ENCODE measurements at places on chromosomes 1 and 21. TPM values are rescaled to one million over a fixed set of nuclear protein-coding genes. Genes with fewer than 3 reads are reported as not detected.

Gene C4BPB
- total RNA-seq, result not detected

Gene BGLAP
- not detected for total RNA-seq

GRCh38 chr1:159804924-159805323 lies 2.8 kb downstream of the FCRL6 start:
- DNase-seq, result no peak

- no peak for DNase-seq
Observed at GRCh38 chr1:109079240-109079622, 3.4 kb upstream of the TAF13 start.

Data from frontal cortex (tissue), 4 donors.